ENCODE measurements at places on chromosomes 7 and 10.

DNA sequence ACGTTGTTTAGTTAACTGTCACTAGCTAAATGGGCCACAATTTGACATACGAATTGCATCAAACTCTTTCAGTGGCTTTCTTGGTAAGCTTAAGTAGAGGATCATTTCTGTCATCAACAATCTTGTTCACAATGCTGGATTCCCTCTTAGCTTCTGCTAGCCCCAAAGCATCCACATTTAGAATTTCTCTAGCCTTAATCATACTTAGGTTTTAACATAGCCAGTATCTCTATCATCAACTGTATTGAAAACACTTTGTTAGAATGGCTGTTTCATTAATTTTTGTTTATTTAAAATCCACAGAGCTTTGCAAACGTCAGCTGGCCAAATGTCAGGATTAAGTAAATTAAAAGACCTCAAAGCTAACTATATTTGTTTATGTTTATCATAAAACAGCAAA lies 41.1 kb downstream of the ABRAXAS2 start:
- no peak overlapping the region for H3K27ac ChIP-seq
- H3K27me3 ChIP-seq: peaks cover 7% of the 10 kb centered on the region
- H3K4me3 ChIP-seq: no peak overlapping the region
- H3K36me3 ChIP-seq: peaks cover 2% of the 10 kb centered on the region
- DNase-seq: no peak
- no peaks in the 10 kb centered on the region for H3K4me1 ChIP-seq

- peaks cover 52% of the 10 kb centered on the region for H3K36me3 ChIP-seq
- DNase-seq: no peak
- no peak overlapping the region for H3K4me3 ChIP-seq
- H3K4me1 ChIP-seq: no peaks in the 10 kb centered on the region
These were observed 13.0 kb downstream of the RRP12 start for GRCh38 chr10:97388152-97388551.

- DNase-seq: no peak
- no peak overlapping the region for H3K27ac ChIP-seq
- no peak overlapping the region for H3K4me3 ChIP-seq
- peaks cover 14% of the 10 kb centered on the region for H3K27me3 ChIP-seq
These were observed 1279.2 kb upstream of the AUTS2 start for GRCh38 chr7:68319061-68319460.

- H3K4me1 ChIP-seq: peaks cover 66% of the 10 kb centered on the region
- H3K27ac ChIP-seq: no peak overlapping the region
- DNase-seq: no peak
- H3K4me3 ChIP-seq: no peak overlapping the region
- H3K27me3 ChIP-seq: peaks cover 25% of the 10 kb centered on the region
These were observed 86.1 kb upstream of the PPP2R2D start for GRCh38 chr10:131814567-131815265.

- peaks cover 26% of the 10 kb centered on the region for H3K4me1 ChIP-seq
- H3K36me3 ChIP-seq: peaks cover 12% of the 10 kb centered on the region
- no peak overlapping the region for H3K27ac ChIP-seq
- H3K4me3 ChIP-seq: no peak overlapping the region
These were observed 16.7 kb downstream of the MMRN2 start for GRCh38 chr10:86940677-86941076.

GRCh38 chr10:49707585-49707984 lies 28.1 kb downstream of the C10orf53 start:
- no peaks in the 10 kb centered on the region for H3K4me1 ChIP-seq
- H3K27ac ChIP-seq: no peak overlapping the region
- H3K4me3 ChIP-seq: no peak overlapping the region
- H3K36me3 ChIP-seq: no peaks in the 10 kb centered on the region

DNA sequence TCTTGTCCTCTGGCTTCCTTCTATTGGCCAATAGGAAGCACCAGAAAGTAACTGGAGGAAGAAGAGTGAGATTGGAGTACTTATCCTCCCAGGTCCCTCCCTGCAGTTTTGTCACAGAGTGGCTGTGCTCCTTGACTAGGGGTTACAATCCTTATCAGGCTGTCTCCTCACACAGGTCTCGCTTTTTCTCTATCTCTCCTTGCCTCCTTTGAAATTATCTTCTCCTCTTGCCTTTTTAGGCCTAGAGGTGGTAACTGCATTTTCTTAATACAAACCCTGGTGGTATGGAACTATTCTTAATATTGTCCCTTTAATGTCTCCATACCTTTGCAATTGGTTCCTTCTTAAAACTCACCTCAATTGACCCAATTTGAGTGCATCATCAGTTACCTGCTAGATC lies 2.7 kb downstream of the PRSS37 start:
- H3K4me1 ChIP-seq: no peaks in the 10 kb centered on the region
- H3K4me3 ChIP-seq: no peak overlapping the region
- H3K27me3 ChIP-seq: peaks cover 4% of the 10 kb centered on the region
- H3K36me3 ChIP-seq: no peaks in the 10 kb centered on the region

GRCh38 chr7:43038254-43038653 lies 74.2 kb upstream of the HECW1 start:
- H3K4me3 ChIP-seq: no peak overlapping the region
- no peak overlapping the region for H3K27ac ChIP-seq
- no peaks in the 10 kb centered on the region for H3K27me3 ChIP-seq
- no peak for DNase-seq
- no peaks in the 10 kb centered on the region for H3K36me3 ChIP-seq

GRCh38 chr7:129417073-129417472 lies 17.2 kb upstream of the STRIP2 start:
- DNase-seq: no peak
- no peak overlapping the region for H3K27ac ChIP-seq
- H3K4me1 ChIP-seq: no peaks in the 10 kb centered on the region
- H3K4me3 ChIP-seq: no peak overlapping the region
- peaks cover 37% of the 10 kb centered on the region for H3K36me3 ChIP-seq
- no peaks in the 10 kb centered on the region for H3K27me3 ChIP-seq

DNA sequence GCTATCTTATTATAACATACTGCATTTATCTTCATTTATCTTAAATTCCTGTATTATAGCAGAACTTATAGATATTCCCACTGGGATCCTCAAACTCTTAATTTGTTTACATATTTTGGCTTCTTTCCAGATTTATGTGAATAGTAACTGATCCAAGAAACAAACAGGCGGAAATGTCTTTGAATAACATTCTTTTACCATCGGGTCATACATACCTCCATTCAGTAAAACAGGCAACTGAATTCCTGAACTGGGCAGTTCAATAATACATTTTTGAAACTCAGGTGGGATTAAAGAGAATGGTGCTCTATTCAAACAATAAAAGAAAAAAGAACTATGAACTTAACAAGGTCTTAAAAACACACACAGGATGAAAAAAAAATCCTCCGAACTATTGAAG lies 337.4 kb downstream of the CRPPA start:
- no peak for DNase-seq
- H3K36me3 ChIP-seq: no peaks in the 10 kb centered on the region
- H3K27ac ChIP-seq: no peak overlapping the region

DNA sequence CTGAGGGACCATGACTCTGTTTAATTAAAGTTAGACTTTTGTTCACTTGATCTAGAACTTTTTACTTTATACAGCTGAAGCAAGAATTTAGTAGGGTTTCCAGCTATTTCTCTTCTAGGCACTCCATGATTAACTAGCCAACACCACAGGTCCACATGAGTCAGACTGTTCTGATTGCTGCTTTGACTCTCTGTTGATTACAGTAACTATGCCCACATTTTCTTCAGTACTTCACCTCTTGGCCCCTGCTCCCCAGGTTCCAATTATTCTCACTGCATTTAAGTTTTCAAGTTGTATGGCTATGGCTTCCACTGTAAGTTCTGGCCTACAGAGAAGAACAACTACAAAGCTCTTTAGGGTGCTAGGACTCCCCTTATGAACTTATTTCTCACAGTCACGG lies 737.2 kb upstream of the IGFBP3 start:
- no peaks in the 10 kb centered on the region for H3K36me3 ChIP-seq
- no peak overlapping the region for H3K4me3 ChIP-seq
- H3K27me3 ChIP-seq: no peaks in the 10 kb centered on the region
- no peaks in the 10 kb centered on the region for H3K4me1 ChIP-seq
- no peak overlapping the region for H3K27ac ChIP-seq
- no peak for DNase-seq

DNA sequence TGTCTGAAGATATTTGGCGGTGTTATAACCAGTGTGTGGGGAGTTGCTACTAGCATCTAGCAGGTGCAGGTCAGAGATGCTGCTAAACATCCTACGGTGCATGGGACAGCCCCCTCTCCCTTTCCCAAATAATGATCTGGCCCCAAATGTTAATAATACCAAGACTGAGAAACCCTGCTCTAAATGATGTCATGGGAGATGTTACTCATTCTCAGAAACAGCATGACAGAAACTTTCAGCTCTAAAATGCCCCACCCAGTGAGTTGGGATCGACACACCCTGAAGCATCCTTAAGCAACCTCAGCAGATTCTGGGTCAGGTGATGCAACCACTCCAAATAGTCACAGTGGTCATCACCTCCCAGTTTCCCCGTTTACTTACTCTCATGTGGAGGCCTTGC lies 108.8 kb upstream of the MPP7 start:
- DNase-seq: no peak
- no peaks in the 10 kb centered on the region for H3K4me1 ChIP-seq
- H3K27ac ChIP-seq: no peak overlapping the region
- H3K27me3 ChIP-seq: peaks cover 9% of the 10 kb centered on the region

- H3K27me3 ChIP-seq: no peaks in the 10 kb centered on the region
- H3K4me1 ChIP-seq: no peaks in the 10 kb centered on the region
- H3K27ac ChIP-seq: no peak overlapping the region
- H3K4me3 ChIP-seq: no peak overlapping the region
- H3K36me3 ChIP-seq: no peaks in the 10 kb centered on the region
These were observed 7.8 kb downstream of the KCND2 start for GRCh38 chr7:120280743-120281142.

DNA sequence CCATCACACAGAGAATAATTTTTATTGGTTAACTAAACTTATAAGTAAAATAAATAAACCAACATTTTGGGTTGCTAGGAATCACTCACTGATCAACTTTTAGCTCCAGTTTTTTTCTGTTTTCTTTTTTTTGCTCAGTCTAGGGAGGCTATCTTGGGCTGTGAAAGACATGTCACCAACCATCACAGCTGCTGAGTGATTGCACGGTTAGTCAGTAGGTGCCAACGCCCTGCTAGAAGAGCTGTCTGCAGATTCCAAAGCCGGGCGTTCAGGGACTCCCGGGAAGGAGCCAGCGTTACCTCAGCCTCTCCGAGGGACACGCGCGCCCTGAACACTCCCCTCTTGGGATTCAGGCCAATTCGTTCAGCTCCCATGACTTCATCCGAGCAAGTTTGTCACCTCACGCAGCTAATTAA lies 604 bp upstream of the STAM start:
- peak; percentile 59 for DNase-seq
- H3K36me3 ChIP-seq: peaks cover 36% of the 10 kb centered on the region
- H3K27me3 ChIP-seq: no peaks in the 10 kb centered on the region
- H3K27ac ChIP-seq: peak overlapping the region; percentile 100

DNA sequence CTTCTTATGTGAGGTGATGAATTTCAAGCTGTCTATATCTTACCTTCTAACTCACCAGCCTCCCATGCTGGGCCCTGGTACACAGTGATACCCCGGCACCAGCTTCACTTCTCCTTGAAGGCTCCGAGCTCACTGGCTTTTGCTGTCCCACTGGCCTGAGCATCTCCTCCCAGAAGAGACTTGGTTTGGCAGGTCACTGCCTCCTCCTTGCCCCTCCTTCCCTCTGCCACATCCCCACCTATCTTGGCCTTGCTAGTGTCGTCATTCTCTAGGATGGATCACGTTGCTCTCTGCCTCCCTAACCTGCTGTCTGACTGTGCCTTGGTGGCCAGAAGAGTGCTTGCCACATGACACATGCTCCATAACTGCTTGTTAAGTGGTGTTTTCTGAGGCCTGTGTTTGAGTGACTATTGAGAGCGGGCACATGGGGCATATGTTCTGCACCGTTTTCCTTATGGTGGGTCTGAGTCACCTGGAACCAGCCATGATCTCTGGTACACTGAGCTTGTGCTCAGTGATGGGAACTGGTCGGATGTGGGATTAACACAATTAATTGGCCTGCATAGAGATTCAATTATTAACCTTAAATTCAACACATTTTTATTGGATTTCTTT lies 86.5 kb downstream of the TMEM178B start:
- H3K27ac ChIP-seq: no peak overlapping the region
- H3K4me1 ChIP-seq: peaks cover 19% of the 10 kb centered on the region
- no peak overlapping the region for H3K4me3 ChIP-seq
- no peak for DNase-seq
- H3K36me3 ChIP-seq: no peaks in the 10 kb centered on the region

- no peak overlapping the region for H3K27ac ChIP-seq
- peaks cover 14% of the 10 kb centered on the region for H3K4me1 ChIP-seq
- H3K4me3 ChIP-seq: no peak overlapping the region
These were observed 8.8 kb upstream of the CALD1 start for GRCh38 chr7:134770676-134771075.

- peaks cover 49% of the 10 kb centered on the region for H3K4me1 ChIP-seq
- H3K27me3 ChIP-seq: no peaks in the 10 kb centered on the region
- peak; percentile 46 for DNase-seq
- no peak overlapping the region for H3K4me3 ChIP-seq
- H3K27ac ChIP-seq: no peak overlapping the region
- H3K36me3 ChIP-seq: no peaks in the 10 kb centered on the region
These were observed 26.0 kb upstream of the GLI3 start for GRCh38 chr7:42262964-42263363.

DNA sequence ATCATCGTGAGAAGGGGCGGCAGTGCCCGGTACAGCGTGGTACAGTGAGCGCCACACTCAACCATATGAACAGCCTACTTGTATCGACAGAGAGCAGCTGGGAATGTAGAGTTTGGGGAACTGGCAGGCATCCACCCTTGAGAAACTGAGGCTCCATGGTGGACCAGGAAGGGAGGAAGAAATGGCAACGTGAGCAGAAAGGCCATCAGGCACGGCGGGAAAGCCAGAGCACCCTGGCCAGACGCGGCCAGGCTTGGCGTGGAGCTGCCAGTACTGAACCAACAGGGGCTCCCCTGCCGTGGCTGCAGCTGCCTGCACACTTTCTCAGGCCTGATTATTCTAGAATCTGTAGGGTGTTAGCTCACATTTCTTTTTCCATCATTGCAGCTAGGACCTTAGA lies 442.3 kb downstream of the PTPRN2 start:
- no peak overlapping the region for H3K27ac ChIP-seq
- H3K4me3 ChIP-seq: no peak overlapping the region
- H3K27me3 ChIP-seq: peaks cover 13% of the 10 kb centered on the region
- H3K36me3 ChIP-seq: no peaks in the 10 kb centered on the region
- no peak for DNase-seq
- peaks cover 16% of the 10 kb centered on the region for H3K4me1 ChIP-seq

GRCh38 chr7:118175740-118176139 lies 8.2 kb upstream of the LSM8 start:
- no peaks in the 10 kb centered on the region for H3K4me1 ChIP-seq
- H3K36me3 ChIP-seq: no peaks in the 10 kb centered on the region
- H3K4me3 ChIP-seq: no peak overlapping the region
- no peak overlapping the region for H3K27ac ChIP-seq

DNA sequence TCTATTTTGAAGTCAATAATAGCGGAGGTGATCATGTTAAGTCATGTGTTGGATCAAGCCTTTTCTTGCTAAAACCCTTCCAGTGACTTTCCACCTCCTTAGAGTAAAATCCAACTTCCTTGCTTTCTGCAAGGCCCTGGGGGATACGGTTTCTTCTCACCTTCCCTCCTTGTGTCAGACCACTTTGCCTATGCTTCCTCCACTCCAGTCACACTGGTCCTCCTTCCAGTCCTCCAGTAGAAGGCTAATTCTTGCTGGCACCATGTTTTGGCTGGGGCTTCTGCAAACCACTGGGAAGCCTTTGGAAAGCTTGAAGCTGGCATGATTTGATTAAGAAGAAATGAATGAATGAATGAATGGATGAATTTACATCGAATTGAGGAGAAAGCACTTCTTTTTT lies 169.5 kb downstream of the PLXDC2 start:
- H3K27ac ChIP-seq: no peak overlapping the region
- H3K4me3 ChIP-seq: no peak overlapping the region
- H3K36me3 ChIP-seq: no peaks in the 10 kb centered on the region
- H3K4me1 ChIP-seq: peaks cover 34% of the 10 kb centered on the region
